ENCODE measurements at places on chromosomes 16 and 17.

DNA sequence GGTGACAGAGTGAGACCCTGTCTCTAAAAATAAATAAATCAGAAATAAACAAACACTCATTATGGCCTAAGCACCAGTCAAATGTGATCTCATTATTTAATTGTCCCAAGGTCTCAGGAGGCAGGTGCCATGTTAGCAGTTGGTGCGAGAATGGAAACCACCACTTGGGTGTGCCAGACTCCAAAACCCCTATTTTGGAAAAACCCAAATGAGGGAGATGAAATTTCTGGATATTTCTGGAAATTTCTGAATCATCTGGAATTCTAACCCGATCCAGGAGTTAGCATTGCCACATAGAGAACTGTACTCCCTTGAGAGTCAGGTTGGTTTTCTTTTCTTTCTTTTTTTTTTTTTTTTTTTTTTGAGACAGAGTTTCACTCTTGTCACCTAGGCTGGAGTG is 264.0 kb downstream of the XYLT1 start:
- no peak for DNase-seq

DNA sequence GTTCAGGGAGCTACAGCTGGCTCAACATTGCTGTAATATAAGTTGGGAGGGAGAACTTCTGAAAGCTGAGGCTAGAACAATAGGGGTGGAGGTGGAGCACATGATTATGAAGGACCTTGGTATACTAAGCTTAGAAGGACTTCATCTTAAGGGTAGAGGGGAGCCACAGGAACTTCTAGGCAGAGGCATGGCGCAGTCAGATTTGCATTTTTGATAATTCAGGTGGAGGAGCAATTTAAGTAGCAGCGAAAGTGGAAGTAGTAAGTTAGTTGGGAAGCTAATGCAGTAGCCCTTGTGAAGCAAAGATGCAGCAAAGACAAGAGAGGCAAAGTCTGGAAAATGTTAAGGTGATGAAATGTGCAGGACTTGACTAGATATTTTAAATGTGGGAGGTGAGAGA is 144.1 kb downstream of the SPECC1 start:
- DNase-seq = no peak

GRCh38 chr17:65888649-65889048 is 303.3 kb downstream of the CEP112 start:
- DNase-seq = peak; percentile 14

DNA sequence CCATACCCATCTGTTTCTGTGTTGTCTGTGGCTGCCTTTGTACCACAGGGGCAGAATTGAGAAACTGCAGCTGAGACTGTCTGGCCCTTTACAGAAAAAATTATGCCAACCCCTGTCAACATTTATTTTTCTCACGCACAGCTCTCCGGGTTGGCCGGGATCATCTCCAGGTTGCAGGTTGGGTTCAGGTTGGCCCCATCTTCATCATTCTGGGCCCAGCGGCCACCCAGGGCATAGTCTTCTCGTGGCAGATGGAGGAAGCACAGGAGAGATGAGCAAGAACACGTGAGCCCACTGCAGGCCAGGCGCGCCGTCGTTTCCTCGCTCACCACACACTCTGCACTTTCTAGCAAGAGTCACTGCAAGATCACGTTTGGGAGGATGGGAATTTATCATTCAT is 66.1 kb upstream of the SEC14L1 start:
- DNase-seq = no peak

DNA sequence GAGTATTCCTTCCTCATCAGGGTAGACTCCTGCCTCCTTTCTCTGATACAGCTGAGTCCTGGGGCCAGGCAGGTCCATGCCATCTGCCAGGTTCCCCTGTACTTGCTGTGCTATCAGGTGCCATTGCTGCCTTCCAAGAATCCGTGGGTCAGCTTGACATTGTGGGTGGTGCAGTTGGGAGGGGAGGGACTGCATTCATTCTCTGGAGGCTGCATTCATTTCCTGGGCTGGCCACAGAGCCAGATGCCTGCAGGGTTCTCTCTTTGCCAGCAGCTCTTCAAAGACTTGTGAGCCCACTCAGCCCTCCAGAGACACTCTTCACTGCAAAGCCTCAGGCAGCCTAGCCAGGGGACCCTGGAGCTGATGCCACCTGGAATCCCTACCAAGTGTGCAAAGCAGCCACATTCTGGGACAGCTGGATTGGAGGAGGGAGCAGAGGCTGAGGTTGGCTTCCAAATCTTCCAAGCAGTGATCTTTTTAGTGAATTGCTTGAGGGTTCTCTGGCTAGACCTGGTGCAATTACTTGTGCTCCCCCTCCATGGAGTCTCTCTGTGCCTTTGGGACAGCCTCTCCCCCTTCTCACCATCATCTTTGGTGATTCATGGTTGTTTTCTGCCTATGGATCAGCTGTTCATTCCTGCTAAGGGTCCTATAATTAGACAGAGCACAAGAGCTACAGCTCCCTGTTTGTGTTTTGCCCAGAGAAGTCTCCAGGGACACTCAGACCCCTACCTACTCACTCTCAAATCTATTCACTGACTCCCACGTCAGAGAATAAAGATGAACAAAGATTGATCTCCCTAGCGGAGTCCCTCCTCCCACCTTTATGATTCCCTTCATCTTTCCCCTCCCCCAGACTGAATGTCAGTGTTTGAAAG is 20.9 kb downstream of the ANKFN1 start:
- peak; percentile 52 for DNase-seq

- DNase-seq = peak; percentile 99
Observed at GRCh38 chr17:45371414-45372324, 54.8 kb upstream of the MAP3K14 start.

DNA sequence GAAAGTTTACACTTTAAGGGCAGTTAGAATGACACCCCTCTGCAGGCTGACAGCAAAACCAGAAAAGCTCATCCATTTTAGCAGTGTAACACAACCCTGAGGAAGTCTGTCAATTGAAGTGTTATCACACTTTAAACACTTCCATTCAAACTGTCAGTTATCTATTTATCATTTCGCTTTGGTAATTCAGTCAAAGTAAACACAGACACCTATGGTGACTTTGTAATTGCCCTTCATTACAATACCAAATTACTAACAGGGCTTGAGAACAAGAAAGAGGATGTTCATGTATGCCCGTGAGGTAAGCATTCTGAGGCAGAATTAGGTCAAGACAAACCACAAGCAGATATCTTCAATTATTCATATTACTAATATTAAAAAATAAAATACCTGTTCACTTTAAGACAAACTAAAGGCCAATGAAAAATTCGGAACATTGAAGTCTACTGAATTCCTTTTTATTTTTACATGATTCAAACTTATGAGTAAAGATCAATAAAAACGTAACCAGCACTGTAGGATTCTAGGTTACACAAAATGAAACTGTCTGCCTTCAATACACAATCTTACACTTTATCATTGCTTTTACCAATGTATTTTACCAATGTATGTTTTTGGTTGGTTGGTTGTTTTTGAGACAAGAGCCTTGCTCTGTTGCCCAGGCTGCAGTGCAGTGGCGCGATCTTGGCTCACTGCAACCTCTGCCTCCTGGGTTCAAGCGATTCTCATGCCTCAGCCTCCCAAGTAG is 57.1 kb downstream of the BRIP1 start:
- DNase-seq = no peak

GRCh38 chr16:82282662-82283061 is 112.6 kb upstream of the MPHOSPH6 start:
- DNase-seq = no peak

DNA sequence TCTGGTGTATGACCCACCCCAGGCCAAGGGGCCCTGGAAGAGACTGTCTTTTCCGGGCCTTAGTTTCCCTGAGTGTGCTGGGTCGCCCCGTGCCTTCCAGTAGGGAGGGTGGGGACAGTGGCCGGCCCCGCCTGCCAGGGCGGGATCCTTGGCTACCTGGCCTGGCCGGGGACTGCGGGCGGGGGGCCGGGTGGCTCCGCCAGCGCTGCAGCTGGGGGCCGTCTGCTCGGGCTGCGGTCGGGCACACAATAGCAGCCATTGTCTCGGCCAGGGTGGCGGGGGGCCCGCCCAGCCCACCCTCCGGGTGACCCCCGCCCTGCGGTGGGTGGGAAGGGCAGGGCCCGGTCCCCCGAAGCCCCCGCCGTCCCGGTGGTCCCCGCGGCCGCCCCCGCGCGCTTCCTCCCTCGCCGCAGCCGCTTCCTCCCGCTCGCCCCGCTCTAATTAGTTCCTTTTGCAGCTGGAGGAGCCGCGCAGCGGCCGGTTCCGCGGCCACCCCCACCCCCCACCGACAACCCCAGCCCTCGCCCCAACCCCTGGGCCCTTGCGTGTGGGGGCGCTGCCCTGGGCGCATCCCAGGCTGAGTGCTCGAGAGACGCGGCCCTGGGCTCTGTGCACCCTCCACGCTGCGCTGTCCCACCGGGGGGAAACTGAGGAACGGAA is 11.6 kb downstream of the GLIS2 start:
- DNase-seq = no peak

DNA sequence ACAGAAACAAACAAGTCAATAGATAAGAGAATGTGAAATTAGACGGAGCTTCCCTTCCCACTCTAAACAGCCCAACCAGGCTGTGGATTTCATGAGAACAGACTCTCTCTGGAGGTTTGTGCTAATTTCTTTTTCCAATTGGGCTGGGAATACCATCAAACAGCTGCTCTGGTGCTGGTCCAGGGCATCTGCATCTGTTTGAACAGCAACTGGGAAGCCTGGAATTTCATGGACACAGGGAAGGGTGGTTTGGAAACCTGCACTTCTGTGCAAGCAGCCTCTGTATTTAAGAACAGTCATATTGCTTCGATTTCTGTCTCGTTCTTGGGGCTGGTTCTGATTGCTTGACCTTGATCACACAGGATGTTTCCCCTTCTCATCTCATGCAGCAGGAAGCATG is 88.7 kb downstream of the FOXL1 start:
- no peak for DNase-seq

DNA sequence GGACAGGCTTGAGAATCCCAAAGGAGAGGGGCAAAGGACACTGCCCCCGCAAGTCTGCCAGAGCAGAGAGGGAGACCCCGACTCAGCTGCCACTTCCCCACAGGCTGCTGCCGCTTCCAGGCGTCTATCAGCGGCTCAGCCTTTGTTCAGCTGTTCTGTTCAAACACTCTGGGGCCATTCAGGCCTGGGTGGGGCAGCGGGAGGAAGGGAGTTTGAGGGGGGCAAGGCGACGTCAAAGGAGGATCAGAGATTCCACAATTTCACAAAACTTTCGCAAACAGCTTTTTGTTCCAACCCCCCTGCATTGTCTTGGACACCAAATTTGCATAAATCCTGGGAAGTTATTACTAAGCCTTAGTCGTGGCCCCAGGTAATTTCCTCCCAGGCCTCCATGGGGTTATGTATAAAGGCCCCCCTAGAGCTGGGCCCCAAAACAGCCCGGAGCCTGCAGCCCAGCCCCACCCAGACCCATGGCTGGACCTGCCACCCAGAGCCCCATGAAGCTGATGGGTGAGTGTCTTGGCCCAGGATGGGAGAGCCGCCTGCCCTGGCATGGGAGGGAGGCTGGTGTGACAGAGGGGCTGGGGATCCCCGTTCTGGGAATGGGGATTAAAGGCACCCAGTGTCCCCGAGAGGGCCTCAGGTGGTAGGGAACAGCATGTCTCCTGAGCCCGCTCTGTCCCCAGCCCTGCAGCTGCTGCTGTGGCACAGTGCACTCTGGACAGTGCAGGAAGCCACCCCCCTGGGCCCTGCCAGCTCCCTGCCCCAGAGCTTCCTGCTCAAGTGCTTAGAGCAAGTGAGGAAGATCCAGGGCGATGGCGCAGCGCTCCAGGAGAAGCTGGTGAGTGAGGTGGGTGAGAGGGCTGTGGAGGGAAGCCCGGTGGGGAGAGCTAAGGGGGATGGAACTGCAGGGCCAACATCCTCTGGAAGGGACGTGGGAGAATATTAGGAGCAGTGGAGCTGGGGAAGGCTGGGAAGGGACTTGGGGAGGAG is at the start of gene CSF3:
TSS of gene CSF3 (plus strand) at position 436 of the 993 bp plus-strand sequence. CDS start at position 471, 35 bp downstream.
- DNase-seq = peak; percentile 82

GRCh38 chr17:64133546-64134215 is 3.7 kb upstream of the ERN1 start:
- DNase-seq = peak; percentile 85

- no peak for DNase-seq
Observed at GRCh38 chr16:82092711-82093110, 57.7 kb downstream of the HSD17B2 start.

DNA sequence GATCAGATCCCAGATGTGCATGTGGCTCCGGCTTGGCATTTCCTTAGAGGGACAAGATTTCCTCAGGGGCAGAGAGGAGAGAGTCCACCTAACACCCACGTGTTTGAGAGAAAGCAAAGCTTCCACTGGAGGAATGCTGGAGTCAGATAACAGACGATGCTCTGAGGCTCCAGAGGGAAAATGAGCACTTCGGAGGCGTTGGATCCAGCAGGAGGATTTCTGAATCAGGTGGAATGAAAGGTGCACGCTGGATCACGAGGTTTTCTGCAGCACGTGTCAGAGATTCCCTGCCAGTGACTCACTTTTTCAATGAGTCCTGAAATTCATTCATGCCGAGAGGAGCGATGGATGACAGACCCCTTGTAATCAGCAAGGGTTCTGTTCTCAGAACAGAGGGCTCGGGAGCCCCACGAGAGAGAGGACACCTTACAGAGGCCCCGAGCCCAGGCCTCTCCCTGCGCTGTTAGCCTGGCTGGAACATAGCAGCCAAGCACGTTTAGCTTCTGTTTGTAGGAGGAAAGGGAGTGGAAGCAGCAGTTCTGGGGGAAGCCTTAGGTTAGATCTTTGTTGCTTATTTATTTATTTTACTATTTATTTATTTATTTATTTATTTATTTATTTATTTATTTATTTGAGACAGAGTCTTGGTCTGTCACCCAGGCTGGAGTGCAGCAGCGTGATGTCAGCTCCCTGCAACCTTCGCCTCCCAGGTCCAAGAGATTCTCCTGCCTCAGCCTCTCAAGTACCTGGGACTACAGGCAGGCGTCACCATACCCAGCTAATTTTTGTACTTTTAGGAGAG is 49.3 kb upstream of the JPH3 start:
- DNase-seq = peak; percentile 55

DNA sequence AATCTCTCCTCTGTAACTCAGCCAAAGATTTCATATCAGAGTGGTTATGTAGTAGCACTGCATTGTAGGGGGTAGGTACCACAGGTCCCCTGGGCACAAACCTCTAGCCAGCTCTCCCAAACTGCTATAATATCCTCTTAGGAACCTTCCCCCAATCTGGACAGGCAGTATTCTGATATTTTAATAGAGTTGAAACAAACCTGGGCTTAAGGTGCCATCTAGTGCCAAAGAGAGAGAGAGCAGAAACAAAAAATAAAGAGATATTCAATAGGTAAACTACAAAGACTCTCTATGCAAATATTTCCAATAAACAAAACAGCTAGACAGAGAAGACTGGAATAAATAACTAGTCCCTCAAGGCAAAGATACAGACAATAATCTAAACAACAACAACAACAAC is 1070.0 kb downstream of the CDH11 start:
- peak; percentile 0 for DNase-seq

Measured in ELR (cell line).